Mesendoderm (in vitro differentiated cells): ENCODE measurements at places on chromosomes 16 and 17.

DNA sequence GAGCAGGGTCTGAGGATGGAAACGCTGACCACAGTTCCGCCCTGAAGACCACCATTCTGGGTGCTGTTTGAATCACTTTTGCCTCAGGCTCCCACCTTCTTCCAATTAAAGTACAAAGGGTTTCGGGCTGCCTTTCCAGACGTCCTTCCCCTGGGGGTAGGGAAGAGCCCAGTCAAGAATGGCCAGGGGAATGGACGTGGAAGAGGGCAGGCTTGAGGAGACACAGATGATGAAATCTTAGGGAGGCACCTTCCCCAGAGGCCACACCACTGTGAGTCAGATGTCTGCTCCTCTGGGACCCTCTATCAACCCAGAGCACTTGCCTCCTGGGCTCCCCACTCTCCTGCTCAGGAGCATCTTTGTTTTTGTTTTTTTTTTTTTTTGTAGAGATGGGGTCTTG is 27.5 kb upstream of the MTSS2 start:
- peaks cover 4% of the 10 kb centered on the region for H3K4me1 ChIP-seq
- no peak overlapping the region for H3K4me3 ChIP-seq
- H3K36me3 ChIP-seq: no peaks in the 10 kb centered on the region
- no peak overlapping the region for H3K27ac ChIP-seq
- DNase-seq: no peak

GRCh38 chr16:81174644-81175324 is 63.7 kb upstream of the BCO1 start:
- H3K4me1 ChIP-seq: no peaks in the 10 kb centered on the region
- no peak overlapping the region for H3K27ac ChIP-seq
- DNase-seq: no peak
- no peaks in the 10 kb centered on the region for H3K36me3 ChIP-seq
- H3K4me3 ChIP-seq: no peak overlapping the region
- H3K27me3 ChIP-seq: no peaks in the 10 kb centered on the region

DNA sequence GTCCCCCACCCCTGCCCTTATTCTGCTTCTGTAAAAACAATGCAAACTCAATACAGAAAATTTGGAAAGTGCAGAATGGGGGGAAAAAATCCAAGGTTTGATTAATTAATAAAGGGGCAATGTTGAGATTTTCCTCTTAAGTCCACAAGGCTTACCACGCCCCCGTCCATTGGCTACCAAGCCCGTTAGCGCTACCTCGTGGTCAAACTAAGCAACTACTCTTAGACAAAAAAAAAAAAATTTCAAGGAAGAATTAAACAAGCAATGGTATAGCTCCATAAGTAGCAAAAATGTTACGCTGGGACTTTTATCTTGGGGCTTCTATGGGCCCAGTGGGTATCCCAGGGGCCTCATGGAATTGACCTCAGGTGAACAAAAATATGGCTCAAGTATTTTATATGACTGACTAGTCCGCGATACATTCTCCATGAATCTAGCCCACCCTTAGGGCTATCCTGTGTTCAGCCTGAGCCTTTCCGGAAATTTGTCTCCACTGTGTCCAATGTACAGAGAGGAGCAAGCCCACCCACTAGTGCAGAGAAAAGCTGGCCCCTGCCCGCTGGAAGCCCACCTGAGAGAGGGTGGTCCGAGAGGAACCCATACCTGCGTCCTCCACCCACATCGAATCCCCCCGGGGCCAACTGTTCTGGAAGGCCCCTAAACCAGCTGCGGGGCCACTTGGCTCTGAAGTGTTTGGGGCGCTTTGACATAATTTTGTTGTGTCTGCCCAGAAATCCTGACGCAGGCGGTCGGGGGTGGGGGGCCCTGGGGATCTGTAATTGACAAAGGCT is 19.1 kb upstream of the TEX2 start:
- H3K36me3 ChIP-seq: no peaks in the 10 kb centered on the region
- H3K27ac ChIP-seq: no peak overlapping the region
- H3K4me3 ChIP-seq: no peak overlapping the region
- H3K4me1 ChIP-seq: no peaks in the 10 kb centered on the region
- peak; percentile 74 for DNase-seq

DNA sequence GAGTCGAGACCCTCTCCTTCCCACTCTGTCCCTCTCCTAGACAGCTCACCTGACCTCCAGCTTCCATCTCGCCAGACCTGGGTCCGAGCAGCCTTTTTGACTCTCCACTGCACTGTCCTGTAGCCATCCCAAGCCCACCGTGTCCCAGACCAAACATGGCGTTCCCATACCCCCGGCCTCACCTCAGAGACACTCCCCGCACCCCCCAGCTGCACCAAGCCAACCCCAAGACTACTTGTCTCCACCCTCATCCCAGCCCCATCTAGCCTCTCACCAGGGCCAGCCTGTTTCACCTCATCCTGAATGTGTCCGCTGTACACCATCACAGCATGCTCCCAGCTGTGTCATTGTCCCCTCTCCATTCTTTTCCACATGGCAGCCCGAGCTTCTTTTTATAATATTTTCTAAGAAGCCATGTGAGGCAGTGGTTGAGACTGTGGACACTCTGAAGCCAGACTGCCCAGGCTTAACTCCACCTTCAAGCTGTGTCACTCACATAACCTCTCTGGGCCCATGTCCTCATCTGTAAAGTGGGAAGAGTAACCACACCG is 1.5 kb downstream of the MYO15A start:
- H3K27ac ChIP-seq: no peak overlapping the region
- no peaks in the 10 kb centered on the region for H3K4me1 ChIP-seq
- no peaks in the 10 kb centered on the region for H3K36me3 ChIP-seq
- no peak overlapping the region for H3K4me3 ChIP-seq

DNA sequence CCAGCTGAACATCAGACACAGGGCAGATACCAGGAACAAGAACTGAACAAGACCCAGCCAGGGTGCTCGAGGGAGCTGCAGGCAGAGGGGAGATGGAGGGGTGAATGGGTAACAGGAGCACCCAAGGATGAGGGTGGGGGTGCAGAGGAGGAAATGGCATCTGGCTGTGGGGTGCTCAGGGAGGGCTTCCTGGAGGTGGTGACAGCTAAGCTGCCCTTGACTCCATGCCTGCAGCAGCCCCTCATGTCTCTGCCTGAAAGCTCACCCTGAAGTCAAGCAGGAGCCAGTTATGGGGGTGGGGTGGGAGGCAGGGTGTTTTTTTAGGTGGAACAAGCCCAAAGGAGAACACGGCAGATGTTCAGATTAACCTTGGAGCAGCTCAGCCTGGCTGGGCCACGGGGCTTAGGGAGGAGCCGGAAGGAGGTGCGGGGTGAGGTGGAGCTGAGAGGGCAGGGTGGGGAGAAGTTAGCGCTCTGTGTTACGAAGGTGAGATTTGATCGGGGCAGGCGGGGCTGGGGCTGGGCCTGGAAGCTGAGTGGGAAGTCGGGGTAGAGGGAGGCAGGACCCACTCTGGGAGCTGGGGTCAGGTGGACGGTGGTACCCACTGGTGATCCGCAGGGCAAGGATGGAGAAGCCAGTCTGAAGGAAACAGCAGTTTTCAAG is 143.0 kb downstream of the ENGASE start:
- no peaks in the 10 kb centered on the region for H3K4me1 ChIP-seq
- DNase-seq: no peak
- H3K27me3 ChIP-seq: no peaks in the 10 kb centered on the region
- no peak overlapping the region for H3K27ac ChIP-seq
- H3K36me3 ChIP-seq: no peaks in the 10 kb centered on the region
